ENCODE measurements at places on chromosomes 6 and 20. TPM values are rescaled to one million over a fixed set of nuclear protein-coding genes. Genes with fewer than 3 reads are reported as not detected.

The UNC93A gene
- total RNA-seq: not detected

The TMEM244 gene
- total RNA-seq: not detected

The C6orf118 gene
- total RNA-seq: not detected

The TCP11 gene
- not detected for total RNA-seq

The SRMS gene
- total RNA-seq: not detected

The TP53TG5 gene
- total RNA-seq: not detected

The CLIC5 gene
- 4.3 TPM for total RNA-seq

The SDCBP2 gene
- 1.9 TPM for total RNA-seq

The ATP9A gene
- 2.8 TPM for total RNA-seq

The LBP gene
- total RNA-seq: not detected

The CD24 gene
- 0.39 TPM for total RNA-seq

The TXLNB gene
- 0.42 TPM for total RNA-seq

The PGC gene
- not detected for total RNA-seq

The TM9SF4 gene
- 44.4 TPM for total RNA-seq

The TTBK1 gene
- total RNA-seq: 1.3 TPM

The HLA-DQA2 gene
- total RNA-seq: 13.2 TPM

The OR2B6 gene
- not detected for total RNA-seq

The RAMACL gene
- total RNA-seq: 0.22 TPM

The MOXD1 gene
- total RNA-seq: 0.39 TPM

The KIF13A gene
- total RNA-seq: 0.27 TPM

Measured in T-helper 1 cell treated with Interleukin-12 subunit alpha and Interleukin-12 subunit beta and Interleukin-4 antibody, amounts not matched to agents 30 ng/mL and 1 ng/mL, for 36 hours (primary cell).